ENCODE measurements at places on chromosomes 5 and 9. TPM values are rescaled to one million over a fixed set of nuclear protein-coding genes. Genes with fewer than 3 reads are reported as not detected.

DNA sequence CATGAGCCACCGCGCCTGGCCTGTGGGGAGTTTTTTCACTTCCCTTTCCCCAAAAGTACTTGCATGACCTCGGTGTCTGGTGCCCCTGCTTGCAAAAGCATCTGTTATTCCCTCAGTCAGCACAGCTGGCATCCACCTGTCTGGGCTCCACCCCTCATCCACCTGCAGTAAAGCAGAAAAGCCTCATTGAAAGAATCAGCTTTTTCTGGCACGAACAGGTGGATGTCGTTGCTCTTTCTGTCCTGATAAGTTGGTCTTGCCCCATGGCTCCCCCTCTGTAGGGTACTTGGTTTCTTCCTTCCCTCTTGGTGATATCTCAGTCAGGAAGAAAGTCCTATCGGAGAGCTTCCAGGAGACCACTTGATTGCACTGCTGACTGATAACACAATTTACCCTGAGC lies 37.4 kb downstream of the WWC1 start:
- DNase-seq: no peak

DNA sequence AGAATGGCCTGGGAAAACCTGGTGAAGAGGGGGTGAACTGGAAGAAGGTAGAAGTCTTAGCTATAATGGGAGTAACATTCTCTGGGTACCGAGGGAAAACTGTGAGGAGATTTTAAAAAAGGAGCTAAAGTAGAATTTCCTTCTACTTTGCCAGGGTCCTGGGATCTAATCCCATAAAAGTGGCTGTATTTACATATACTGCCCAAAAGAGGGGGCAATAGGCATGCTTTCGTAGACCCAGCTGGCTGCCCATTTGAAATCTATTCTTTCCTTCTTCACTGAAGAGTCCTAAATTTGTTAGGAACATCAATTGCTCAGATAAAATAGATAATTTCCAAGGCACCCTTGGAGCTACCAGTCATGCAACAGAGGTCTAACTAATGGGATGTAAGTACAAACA lies 159.2 kb downstream of the CDC42SE2 start:
- DNase-seq: no peak

- DNase-seq: no peak
These were observed 191.1 kb downstream of the OLFM1 start for GRCh38 chr9:135278586-135278985.

The SCGB3A2 gene
- not detected for total RNA-seq

The YIPF5 gene
- 22.5 TPM for total RNA-seq

The FGF18 gene
- total RNA-seq: 10.1 TPM

The TRIM52 gene
- 9.2 TPM for total RNA-seq
